Osteoblast (primary cell): ENCODE measurements at places on chromosomes 5 and 9. TPM values are rescaled to one million over a fixed set of nuclear protein-coding genes. Genes with fewer than 3 reads are reported as not detected.

DNA sequence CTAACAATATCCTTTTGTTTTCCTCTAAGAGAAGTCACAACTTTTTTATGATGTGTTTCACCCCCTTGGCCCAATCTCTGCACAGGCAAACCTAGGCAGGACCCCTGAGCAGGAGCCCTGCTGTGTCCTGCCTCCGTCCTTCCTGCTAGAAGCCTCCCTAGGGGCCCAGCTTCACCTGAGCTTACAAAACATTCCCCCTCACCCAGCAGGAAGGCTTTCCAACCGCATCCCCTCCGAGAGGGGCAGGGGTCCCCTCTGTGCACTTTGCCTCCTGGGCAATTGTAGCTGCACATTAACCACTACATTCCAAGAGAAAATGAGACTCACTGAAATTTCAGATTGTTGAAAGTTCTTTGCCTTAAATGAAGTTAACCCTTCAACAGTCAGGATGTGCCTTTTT is 176.2 kb downstream of the IRX2 start:
- H3K36me3 ChIP-seq, result no peaks in the 10 kb centered on the region
- H3K4me3 ChIP-seq, result no peak overlapping the region
- H3K27me3 ChIP-seq, result no peaks in the 10 kb centered on the region
- no peak for DNase-seq
- no peaks in the 10 kb centered on the region for H3K4me1 ChIP-seq

SLC45A2 gene
- 0.36 and 0.59 TPM in 2 replicates for total RNA-seq

DNA sequence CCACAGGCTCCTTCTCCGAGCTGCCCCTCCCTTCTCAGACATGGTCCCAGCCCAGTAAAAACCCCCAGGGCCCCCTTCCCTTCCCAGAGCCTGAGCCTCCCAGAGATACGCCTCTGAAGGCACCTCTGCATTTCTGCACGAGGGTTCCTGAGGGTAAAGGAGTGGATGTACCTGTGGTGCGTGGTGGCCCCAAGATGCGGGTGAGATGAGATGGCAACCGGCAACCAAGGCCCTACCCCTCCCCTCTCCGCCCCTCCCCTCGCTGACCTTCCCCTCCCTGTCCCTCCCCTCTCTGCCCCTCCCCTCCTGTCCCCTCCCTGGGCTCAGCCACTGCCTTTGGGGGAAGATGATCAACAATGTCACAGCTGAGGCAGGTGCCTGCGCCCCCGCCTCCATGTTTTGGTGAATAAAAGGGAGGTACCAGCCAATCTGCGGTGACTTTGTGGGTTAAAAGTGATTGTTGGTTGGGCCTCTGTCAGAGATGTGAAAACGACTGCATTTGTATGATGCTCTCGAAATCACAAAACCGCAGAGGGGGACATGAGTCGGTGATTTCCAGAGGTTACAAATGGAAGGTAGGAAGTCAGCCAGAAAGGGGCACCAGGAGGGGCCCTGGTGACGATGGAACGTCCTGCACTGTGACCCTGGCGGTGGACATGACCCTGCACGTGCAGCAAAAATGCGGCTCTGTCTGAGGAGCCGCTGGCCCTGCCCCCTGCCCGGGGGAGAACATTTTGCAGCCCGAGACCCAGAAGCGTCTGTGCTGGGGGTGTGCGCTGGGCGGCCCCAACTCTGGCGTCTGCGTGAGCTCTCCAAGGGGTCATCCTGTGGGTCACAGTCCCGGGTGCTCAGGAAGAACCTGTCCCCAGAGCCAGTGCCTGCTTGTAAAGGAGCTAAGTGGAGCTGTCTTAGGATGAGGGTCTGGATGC is 3.7 kb downstream of the LCN9 start:
- H3K4me3 ChIP-seq, result no peak overlapping the region
- no peaks in the 10 kb centered on the region for H3K4me1 ChIP-seq
- DNase-seq, result peak; percentile 38
- H3K27ac ChIP-seq, result no peak overlapping the region
- H3K36me3 ChIP-seq, result no peaks in the 10 kb centered on the region

SNX18 gene
- total RNA-seq, result 69.0 and 86.5 TPM in 2 replicates

CDO1 gene
- total RNA-seq, result 8.0 and 8.3 TPM in 2 replicates

GRCh38 chr5:130815246-130815645 is 349.8 kb downstream of the HINT1 start:
- DNase-seq, result no peak
- H3K27ac ChIP-seq, result no peak overlapping the region
- no peaks in the 10 kb centered on the region for H3K36me3 ChIP-seq
- no peaks in the 10 kb centered on the region for H3K4me1 ChIP-seq
- H3K4me3 ChIP-seq, result no peak overlapping the region

GRCh38 chr5:140287801-140288521 is 14.9 kb downstream of the PFDN1 start:
- H3K4me1 ChIP-seq, result peaks cover 9% of the 10 kb centered on the region
- no peak overlapping the region for H3K27ac ChIP-seq
- no peaks in the 10 kb centered on the region for H3K36me3 ChIP-seq
- no peak for DNase-seq

FAT2 gene
- total RNA-seq, result 0.36 and 0.59 TPM in 2 replicates

- no peak overlapping the region for H3K4me3 ChIP-seq
- no peaks in the 10 kb centered on the region for H3K4me1 ChIP-seq
- no peaks in the 10 kb centered on the region for H3K27me3 ChIP-seq
- peak; percentile 39 for DNase-seq
- no peak overlapping the region for H3K27ac ChIP-seq
- no peaks in the 10 kb centered on the region for H3K36me3 ChIP-seq
Observed at GRCh38 chr5:8429778-8430758, 561.1 kb downstream of the MTRR start.

GRCh38 chr9:31759703-31760102 is 624.7 kb upstream of the ACO1 start:
- H3K27ac ChIP-seq, result no peak overlapping the region
- H3K4me1 ChIP-seq, result no peaks in the 10 kb centered on the region
- H3K27me3 ChIP-seq, result no peaks in the 10 kb centered on the region
- no peak overlapping the region for H3K4me3 ChIP-seq

GRCh38 chr5:2517451-2517850 is 234.0 kb downstream of the IRX2 start:
- DNase-seq, result no peak
- H3K36me3 ChIP-seq, result no peaks in the 10 kb centered on the region
- H3K4me1 ChIP-seq, result no peaks in the 10 kb centered on the region
- H3K27me3 ChIP-seq, result no peaks in the 10 kb centered on the region
- H3K27ac ChIP-seq, result no peak overlapping the region
- no peak overlapping the region for H3K4me3 ChIP-seq

COL15A1 gene
- 8.0 and 29.3 TPM in 2 replicates for total RNA-seq

DNA sequence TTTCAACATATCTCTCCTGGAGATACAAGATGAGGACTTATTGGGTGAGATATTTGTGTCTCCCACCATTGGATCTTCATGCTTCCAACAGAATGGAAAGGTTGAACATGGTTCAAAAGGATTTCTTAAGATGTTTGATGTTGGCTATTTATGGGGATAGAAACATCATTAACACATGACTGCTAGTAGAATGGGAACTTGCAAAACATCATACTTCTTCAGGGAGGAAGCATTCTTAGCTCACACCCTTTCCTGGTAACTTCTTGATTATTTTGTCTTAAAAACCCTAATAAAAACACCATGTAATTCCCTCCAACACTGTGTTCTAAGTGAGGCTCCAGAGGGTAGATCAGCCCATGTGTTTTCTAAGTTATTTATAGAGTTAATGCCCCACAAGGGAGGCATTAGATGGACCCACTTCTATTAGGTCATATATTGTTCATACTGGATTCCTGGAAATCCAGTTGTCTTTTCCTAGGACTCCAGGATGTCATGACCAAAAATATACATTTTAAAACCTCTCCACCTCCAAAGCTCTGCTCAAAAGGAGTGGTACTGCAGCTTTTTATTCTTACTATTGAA is 95.8 kb downstream of the FOXD1 start:
- H3K27me3 ChIP-seq, result no peaks in the 10 kb centered on the region
- peaks cover 13% of the 10 kb centered on the region for H3K4me1 ChIP-seq
- DNase-seq, result no peak
- H3K27ac ChIP-seq, result no peak overlapping the region

DNA sequence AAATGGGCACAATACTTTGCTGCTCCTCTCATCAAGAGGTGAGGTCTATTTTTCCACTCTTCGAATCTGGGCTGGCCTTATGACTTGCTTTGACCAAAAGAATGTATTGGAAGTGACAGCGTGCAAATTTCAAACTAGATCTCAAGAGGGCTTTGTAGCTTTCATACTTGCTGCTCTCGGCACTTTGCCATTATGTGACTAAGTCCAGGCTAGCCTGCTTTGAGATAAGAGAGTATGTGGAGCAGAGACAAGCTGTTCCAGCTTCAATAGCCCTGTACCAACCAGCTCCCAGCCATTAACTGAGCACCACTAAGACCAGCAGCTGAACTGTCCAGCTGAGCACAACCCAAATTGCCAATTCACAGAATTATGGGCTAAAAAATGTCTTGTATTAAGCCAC is 124.6 kb downstream of the ACER2 start:
- H3K27me3 ChIP-seq, result no peaks in the 10 kb centered on the region
- no peaks in the 10 kb centered on the region for H3K4me1 ChIP-seq
- H3K4me3 ChIP-seq, result no peak overlapping the region

DNA sequence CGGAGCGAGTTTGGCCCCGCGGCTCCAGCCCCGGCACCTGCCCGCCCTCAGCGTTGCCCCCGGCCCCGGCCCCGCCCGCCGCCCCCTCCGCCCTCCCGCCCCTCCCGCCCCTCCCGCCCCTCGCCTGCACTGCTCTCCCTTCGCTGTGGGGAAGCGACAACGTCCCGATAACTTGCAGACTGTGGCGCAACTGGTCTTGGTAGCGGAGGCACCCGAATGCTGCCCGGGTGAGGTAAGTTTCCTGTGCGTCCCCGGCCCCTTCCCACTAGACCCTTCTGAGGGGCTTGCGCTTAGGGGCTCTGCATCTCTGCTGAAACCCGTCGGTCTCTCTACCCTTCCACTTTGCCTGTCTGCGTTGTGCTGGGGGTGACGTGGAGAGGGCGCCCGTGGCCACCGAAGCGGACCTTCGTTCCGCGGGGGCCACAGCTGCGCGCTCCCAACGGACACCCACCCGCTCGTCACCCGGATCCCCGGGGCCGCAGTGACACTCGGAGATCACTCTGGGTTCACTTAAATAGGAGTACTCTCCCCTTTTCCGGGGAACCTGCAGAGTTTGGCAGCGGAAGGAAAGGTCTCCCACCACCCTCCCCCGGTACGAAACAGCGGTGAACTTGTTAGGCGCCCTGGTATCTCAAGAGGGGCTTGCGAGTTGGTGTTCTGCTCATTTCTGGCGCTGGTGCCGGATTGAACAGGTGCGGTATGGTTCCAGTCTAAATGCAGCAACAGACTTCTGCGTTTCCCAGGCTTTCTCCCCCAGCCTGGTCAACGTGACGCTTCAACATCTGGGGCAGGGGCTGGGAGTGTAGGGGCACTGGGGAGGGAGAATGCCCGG is 707 bp downstream of the PIP5K1B start:
- DNase-seq, result peak; percentile 73
- no peak overlapping the region for H3K27ac ChIP-seq
- H3K4me3 ChIP-seq, result no peak overlapping the region

- no peaks in the 10 kb centered on the region for H3K4me1 ChIP-seq
- peak; percentile 25 for DNase-seq
- H3K4me3 ChIP-seq, result no peak overlapping the region
- no peak overlapping the region for H3K27ac ChIP-seq
- H3K36me3 ChIP-seq, result no peaks in the 10 kb centered on the region
Observed at GRCh38 chr9:78468231-78468630, 171.3 kb downstream of the PSAT1 start.

GRCh38 chr9:104758974-104759373 is 5.0 kb upstream of the NIPSNAP3B start:
- no peak for DNase-seq
- H3K4me3 ChIP-seq, result no peak overlapping the region
- H3K27ac ChIP-seq, result no peak overlapping the region
- H3K4me1 ChIP-seq, result no peaks in the 10 kb centered on the region

GRCh38 chr5:29208024-29208423 is 1985.5 kb upstream of the CDH6 start:
- no peaks in the 10 kb centered on the region for H3K4me1 ChIP-seq
- DNase-seq, result no peak
- no peaks in the 10 kb centered on the region for H3K27me3 ChIP-seq
